GM04503 (cell line): ENCODE measurements at places on chromosomes 1 and 21.

GRCh38 chr1:108551137-108551862 lies 8.6 kb upstream of the EEIG2 start:
- DNase-seq = no peak

- DNase-seq = no peak
Measured at GRCh38 chr1:53285969-53286760, 41.7 kb downstream of the LRP8 start.

DNA sequence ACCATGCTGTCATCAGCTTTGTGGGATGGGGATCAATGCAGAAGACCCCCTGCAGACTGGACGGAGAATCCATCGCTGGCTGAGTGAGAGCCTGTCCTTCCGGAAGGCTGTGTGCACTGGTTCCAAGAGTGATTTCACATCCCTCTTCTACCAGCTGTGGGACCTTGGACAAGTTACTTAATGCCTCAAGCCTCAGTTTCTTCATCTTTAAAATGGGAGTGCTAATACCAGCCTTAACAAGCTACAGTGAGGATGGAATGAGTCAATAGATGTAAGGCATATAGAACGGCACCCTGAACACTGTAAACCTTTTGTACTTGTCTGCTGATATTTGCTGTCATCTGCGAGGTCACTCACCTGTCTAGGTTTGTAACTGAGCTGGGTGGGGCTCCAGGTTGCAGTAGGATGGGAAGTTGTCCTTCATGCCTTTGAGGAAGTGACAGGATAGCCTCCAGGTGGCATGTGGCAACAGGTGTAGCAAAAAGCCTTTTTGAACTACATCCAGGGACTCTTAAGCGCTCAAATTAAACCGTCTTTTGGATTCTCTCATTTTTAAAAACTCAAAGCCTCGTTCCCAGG lies 27.5 kb downstream of the TMEM51 start:
- DNase-seq = no peak

GRCh38 chr1:115522386-115522785 lies 119.4 kb upstream of the VANGL1 start:
- DNase-seq = no peak

DNA sequence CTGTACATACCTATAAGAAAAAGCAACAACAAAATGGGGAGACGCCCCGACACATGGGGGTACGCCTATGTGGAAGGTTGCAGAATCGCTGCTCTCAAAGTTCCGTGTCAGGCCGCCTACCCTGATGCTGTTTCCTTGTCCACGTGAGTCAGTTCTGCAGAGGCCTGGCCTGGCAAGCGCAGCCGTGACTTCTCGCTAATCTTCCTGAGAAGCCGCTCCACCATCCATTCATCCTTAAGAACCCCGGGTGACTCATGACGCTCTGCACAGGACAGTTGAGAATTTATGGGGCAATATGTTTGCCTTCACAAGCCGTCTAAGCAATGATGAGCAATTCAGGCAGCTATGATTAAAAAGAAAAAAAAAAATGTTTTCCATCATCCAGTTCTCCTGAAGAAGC lies 122.3 kb upstream of the TMPRSS2 start:
- peak; percentile 99 for DNase-seq

DNA sequence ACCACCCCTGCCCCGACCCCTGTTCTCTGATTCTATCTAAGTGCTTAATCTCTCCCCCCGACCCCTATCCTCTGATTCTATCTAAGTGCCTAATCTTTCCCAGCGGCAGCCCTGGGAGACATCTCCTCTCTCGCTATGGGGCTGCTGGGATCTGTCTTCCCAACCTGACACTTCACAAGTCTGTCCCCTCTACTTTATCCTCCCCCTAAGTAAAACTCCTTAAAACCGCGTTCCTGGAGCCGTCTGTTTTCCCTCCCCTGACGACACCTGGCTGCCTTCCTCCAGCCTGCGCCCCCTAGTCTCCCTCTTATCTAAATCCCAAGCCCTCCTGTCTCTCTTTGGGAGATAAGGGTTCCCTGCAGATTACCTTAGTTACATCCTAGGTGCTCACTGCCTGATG lies 30.5 kb downstream of the EPHB2 start:
- no peak for DNase-seq

DNA sequence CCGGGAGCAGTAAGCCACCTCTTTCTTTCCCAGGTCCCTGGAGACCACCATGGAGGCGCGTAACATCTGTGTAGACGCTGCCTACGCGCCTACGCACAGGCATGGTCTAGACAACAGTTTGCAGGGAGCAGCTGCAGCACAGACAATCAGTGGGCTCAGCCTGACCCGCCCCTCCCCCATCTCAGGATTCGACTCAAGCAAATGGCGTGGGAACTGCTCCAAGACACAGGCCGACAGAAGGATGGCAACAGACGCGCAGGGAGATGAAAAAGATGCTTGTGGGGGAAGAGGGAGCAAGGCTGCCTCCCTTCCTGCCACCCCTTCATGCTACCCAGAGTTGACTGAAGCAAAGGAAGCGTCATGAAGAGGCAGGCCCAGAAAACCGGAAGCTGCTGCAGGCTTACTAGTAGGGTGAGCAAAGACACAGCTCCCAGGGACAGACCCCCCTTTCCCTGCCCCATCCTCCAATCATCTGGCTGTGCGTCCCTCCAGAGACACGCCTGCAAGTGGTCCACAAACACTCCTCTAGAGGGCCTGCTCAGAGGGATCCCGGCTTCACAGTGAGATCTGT lies 19.5 kb downstream of the STK40 start:
- DNase-seq = no peak

GRCh38 chr21:39688010-39688409 lies 57.0 kb upstream of the IGSF5 start:
- no peak for DNase-seq

DNA sequence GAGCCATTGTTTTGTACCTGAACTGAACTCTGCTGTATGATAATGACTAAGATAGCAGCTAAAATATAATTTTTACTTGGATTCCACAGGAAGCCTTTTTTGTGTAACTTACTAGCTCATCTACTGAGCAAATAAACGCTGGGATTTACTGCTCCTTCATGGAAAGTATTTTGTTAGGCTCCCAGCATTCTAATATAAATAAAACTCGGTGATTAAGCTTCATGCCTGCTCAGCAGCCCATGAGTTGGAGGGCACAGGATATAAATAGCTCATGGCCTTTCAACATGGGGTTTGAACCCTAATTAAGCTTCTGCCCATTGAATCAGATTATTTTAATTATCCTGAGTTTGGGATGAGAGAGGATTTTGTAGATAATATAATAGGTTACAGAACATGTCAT lies 180.0 kb downstream of the PCP4 start:
- DNase-seq = no peak

- no peak for DNase-seq
Measured at GRCh38 chr1:118346936-118347335, 161.9 kb upstream of the SPAG17 start.

DNA sequence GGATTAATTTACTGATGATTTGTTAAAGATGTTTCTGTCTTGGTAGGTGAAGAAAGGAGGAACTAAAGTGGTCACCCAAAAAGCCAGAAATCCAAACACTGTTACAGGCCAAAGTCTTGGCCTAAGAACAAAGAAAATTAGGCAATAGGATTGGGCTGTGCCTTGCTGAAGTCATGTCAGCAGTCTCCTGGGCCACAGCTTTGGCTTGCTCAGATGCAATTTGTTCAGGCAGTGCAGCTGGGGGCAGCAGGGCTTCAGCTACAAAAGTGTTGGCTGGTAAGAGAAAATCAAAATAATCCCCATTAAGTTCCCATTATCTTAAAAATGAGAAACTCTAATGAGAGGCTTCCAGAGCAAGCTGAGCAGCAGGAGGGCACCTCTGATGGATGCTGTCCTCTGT lies 14.0 kb upstream of the RAP1A start:
- peak; percentile 66 for DNase-seq

DNA sequence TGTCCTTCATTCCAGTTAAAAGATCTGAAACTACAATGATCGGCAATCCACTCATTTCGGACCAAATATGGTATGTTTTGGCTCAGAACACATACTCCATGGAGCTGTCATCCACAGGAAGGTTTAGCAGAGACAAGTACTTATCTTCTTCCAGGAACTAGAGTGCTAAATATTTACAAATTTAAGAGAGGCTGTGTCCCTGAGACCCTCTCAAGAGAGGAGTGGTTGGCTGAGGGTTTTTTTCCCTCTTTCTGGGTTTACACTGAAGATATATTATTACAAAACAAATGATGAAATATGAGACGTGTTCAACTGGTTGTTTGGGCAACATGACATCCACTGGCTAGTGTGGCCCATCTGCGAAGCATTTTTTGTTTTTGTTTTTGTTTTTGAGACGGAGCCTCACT lies 25.9 kb upstream of the NID1 start:
- DNase-seq = no peak

GRCh38 chr1:27504588-27505419 lies 14.8 kb upstream of the WASF2 start:
- no peak for DNase-seq

GRCh38 chr1:8349961-8350360 lies 32.0 kb downstream of the SLC45A1 start:
- no peak for DNase-seq

GRCh38 chr21:35565204-35565611 lies 495.1 kb downstream of the SETD4 start:
- DNase-seq = peak; percentile 73

DNA sequence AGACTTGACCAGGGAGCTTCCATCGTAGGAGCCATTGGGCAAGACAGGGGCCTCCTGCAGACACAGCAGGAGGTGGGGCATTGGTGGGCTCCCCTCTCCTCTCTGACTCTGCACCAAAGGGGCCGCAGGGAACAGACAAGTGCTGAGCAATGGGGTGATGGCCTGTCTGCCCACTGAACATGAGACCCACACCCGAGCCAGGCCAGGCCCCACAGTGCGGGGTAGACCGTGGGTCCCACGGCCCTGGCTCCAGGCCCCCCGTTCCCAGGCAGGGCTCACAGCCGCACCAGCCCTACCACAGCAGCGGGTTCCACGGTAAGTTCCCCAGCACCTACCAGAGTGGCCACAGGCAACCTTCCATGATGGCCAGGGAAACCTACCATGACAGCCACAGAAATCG lies 45.9 kb downstream of the CHD5 start:
- no peak for DNase-seq

- no peak for DNase-seq
Measured at GRCh38 chr1:225999912-226000337, 782 bp upstream of the SDE2 start.

DNA sequence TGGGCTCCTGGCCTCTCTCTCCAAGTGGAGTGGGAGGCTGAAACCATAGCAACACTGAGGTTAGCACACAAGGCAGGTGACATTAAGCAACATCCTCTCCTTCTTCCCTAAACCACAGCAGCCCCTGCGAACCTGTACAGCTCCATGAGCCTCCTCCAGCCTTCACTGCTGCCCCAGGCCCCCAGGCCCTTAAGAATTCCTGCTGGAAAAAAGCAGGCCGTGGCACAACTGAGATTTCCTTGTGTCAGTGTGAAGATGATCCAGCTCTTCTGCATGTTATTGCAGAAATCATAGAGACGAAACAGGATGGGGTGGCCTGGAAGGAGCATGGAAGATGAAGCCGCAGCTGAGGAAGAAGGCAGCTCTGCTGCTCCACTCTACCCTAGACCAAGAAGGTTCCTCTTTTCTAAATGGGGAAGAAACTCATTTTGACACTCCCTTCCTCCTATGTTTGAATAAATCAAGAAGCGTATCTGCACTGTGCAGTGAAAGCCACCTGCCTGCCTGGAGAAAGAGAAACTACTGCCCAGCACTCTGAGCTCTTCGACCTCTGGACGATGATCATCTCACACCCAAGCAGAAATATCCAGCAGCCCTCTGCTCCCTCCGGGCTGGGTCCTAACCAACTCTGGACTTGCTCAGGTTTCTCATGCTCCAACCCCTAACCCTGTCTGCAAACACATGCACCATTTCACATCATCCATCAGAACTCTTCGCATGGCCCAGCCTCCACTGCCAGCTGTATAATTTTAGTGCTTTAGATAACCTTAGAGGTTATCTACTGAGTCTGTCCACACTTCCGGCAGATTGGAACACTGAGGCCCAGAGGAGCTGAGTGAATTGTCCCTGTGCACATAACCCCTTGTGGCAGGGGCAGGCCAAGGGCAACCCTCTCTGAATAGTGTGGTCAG lies 20.7 kb downstream of the SH3BP5L start:
- no peak for DNase-seq

GRCh38 chr1:154574716-154575115 lies 7.1 kb downstream of the CHRNB2 start:
- DNase-seq = no peak

DNA sequence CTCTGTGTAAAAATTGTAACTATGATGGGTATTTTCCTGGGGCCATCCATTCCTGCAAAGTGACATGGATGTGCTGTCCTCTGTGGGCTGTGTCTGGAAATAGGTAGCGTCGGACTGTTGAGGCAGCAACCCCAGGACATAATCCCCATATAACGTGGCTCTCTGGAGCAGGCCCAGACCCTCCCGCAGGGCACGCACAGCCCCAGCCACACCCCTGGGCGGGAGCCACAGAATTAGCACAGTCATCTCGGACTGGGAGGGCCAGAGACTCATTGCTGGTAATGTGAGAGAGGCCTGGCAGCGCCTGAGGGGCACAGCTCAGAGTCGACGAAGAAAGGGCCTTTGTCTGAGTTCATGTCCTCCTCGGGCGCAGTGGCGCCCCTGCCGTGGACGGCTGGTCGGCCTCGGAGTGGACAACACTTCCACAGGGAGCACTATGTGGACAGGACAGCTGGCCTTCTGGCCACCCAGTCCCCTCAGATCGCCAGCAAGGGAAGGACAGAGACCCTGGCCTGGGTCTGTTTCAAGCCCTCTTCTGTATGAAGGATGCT lies 20.1 kb downstream of the SIM2 start:
- DNase-seq = no peak

DNA sequence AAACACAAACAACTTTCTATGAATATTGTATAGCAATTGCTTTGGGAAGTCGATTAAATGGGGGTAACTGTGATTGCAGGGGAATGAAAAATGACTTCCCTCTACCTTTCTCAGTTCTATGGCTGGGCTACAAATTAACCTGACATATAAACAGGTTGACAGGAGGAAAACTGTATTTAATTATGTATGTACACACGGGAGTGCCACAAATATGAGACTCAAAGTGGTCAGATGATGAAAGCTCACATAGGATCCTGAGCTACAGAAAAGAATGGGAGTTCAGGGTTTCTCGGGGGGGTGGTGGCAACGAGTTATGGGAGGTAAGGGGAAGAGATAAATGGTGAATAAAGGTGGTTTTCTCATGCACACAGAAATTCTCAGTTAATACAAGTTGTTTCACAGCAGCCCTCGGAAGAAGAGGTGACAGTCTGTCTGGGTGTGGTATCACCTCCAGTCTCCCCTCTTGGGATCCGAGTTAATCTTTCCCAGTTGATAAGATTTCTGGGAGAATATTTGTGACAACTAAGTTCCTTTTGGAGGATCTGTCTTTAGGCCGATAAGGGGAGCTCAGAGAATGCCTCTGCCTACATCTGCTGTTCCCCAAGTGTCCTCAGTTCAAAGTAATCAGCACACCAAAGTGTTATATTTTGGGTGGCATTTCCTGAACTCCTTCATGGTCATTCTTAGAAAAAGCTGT lies 26.3 kb downstream of the GADD45A start:
- DNase-seq = no peak

- no peak for DNase-seq
Measured at GRCh38 chr1:91022518-91022929, 689 bp upstream of the ZNF644 start.

DNA sequence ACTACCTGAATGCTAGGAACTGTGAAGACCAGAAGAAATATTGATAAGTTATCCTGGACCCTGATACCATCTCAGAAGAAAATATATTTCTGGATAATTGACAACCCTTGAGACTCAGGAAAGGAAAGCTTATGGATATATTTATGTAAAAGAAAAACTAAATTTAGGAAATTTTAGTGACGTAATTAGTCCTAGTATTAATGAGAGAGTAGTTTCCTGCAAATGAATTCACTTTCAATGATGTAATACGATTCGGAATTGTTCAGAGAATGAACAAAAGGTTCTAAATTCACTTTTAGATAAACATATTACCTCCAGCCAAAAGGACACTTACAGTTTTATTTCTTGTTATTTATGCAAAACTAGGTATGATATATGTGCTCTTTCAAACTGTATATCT lies 1120.1 kb upstream of the NCAM2 start:
- DNase-seq = no peak
